ENCODE measurements at places on chromosomes 7 and 10. TPM values are rescaled to one million over a fixed set of nuclear protein-coding genes. Genes with fewer than 3 reads are reported as not detected.

Gene TBX20
- not detected for total RNA-seq

GRCh38 chr10:71747551-71748523 is 25.5 kb downstream of the VSIR start:
- DNase-seq: no peak

Gene KCND2
- not detected for total RNA-seq

- DNase-seq: peak; percentile 51
Observed at GRCh38 chr7:85186083-85186520, 754 bp downstream of the SEMA3D start.

GRCh38 chr7:102182016-102182415 is 104.7 kb upstream of the SH2B2 start:
- no peak for DNase-seq

Measured in Caki2 (cell line).